ENCODE measurements at places on chromosomes 4 and X.

DNA sequence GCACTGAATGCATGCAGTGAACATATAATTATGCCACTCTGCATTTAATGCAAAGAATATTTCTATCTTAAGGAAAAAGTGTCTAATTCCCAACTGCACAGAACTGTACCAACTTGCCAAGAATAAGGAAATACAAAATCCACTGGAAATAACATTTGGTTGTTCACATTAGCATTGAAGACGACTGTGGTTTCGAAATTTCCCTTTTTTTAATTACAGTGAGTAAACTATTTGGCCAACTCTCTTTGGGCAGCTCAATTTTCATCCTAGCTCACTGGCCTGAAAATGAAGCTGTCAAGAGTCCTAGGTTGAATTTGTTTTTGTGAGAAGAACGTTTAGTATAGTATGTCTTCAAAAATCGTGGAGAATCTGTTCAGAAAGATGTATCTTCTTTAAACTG is 81.6 kb upstream of the MID1 start:
- no peak for DNase-seq

DNA sequence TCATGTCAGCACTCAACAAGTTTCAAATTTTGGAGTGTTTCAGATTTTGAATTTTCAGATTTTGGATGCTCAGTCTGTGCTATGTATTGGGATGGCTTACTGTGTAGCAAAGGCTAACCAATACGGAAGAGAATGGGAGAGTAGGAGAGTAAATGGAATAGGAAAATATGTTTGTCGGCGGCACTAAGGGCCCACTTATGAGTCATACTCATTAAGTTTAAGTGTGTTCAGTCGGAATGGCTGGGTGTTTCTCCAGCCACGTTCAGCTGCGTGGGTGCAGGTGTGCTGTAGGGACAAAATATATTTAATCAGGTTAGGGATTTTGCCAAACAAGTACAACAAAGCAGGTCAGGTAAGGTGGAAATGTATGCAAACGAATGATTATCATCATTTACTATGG is 13.6 kb downstream of the FTHL17 start:
- DNase-seq: no peak

- peak; percentile 3 for DNase-seq
Measured at GRCh38 chr4:86181585-86181984, 178.3 kb downstream of the MAPK10 start.

GRCh38 chr4:171876636-171877035 is 63.4 kb downstream of the GALNTL6 start:
- no peak for DNase-seq

GRCh38 chrX:55524487-55524886 is 34.8 kb upstream of the USP51 start:
- DNase-seq: no peak

GRCh38 chrX:130669233-130669632 is 233.8 kb downstream of the ENOX2 start:
- DNase-seq: peak; percentile 56

GRCh38 chrX:103513476-103514108 is 5.7 kb downstream of the RAB40A start:
- DNase-seq: no peak

- DNase-seq: no peak
Measured at GRCh38 chr4:174464949-174465348, 57.3 kb downstream of the HPGD start.

DNA sequence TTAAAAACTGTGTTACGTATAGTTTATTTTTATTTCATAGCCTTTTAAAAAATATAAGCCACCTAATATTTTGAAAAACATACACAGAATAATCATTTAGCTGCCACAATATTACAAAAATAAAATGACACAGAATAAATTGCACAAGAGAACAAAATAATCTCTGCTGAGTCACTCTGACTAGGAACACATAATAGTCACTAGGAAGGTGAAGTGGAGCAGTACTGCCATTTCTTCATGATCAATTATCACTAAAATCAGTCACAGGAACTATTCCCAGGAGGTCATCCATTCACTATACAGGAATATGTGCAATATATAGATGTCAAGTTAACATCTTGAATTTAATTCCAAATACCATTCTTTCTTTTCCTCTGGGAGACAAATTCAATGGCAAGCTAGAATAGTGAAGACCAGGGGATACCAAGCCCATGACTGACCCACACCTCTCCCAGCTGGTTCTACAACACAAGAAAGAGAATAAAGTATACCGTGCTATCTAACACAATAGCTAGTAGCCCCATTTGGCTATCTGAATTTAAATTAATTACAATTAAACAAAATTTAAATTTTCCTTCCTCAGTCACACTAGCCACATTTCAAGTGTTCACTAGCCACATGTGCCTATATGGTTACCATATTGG is 5.9 kb downstream of the SMIM43 start:
- no peak for DNase-seq

GRCh38 chr4:177879851-177880250 is 437.6 kb upstream of the AGA start:
- DNase-seq: peak; percentile 36

- no peak for DNase-seq
Measured at GRCh38 chr4:19327364-19327763, 924.3 kb upstream of the SLIT2 start.

DNA sequence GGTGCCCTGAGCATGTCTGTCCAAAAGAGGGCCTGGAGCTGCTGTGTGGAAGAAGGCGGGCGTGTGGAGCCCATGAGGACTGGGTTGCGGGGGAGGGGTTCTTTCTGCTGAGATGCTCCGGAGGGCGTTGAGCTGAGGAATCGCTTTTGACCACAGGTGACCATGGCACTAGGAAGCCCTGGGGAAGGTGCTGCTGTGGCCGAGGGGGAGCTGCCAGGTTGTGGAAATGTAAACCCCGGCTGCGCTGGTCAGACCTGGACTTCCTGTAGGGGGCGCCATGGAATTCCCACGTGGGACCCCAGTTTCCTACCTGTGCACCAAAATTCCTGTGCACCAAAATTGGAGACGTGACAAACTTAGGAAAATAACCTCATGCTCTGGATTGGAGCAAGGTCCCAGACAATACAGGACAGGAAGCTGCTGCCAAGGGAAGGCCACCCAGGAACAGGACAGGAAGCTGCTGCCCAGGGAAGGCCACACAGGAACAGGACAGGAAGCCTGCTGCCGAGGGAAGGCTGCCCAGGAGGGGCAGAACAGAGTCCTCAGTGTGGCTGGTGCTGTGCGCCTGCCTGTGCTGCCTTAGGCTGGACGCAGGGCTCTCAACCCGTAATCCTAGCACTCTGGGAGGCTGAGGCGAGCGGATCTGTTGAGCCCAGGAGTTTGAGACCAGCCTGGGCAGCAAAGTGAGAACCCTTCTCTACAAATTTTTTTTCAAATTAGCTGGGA is 28.4 kb upstream of the UVSSA start:
- no peak for DNase-seq

DNA sequence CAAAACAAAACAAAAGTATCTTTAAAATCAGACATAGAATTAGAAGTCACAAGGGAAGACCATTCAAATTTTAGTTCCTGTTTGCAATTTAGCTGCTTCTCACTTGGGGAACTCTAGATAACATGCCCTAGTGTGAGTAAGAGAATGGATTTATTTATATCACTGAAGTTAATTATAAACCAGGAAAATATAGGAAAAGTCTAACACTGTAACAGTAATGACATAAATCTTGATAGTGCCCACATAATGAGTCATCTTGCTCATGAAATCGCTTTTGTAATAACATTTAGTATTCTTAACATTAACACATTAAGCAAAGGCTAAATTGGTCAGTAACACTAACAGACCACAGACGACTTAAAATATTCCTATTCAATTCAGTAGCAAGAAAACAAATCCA is 710.7 kb downstream of the STPG2 start:
- DNase-seq: no peak

DNA sequence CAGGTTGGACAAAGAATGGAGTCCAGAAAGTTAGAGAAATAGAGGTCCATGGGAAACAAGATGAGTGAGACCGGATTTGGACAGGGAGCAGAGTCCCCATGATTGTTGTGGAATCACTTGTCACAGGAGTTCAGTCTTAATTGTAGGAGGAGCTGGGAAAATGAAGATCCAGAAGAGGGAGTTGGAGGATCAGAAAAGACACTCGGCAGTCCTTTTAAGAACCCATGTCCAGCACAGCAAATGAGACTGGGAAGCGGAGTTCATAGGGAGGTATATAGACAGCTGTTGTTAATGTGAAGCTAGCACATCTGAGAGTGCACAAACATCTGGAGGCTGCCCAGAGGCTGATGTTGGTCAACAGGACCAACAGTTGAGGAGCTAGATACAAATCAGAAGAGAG is 111.4 kb upstream of the RXFP1 start:
- peak; percentile 38 for DNase-seq

- DNase-seq: no peak
Measured at GRCh38 chr4:2335729-2336101, 73.8 kb upstream of the MXD4 start.

DNA sequence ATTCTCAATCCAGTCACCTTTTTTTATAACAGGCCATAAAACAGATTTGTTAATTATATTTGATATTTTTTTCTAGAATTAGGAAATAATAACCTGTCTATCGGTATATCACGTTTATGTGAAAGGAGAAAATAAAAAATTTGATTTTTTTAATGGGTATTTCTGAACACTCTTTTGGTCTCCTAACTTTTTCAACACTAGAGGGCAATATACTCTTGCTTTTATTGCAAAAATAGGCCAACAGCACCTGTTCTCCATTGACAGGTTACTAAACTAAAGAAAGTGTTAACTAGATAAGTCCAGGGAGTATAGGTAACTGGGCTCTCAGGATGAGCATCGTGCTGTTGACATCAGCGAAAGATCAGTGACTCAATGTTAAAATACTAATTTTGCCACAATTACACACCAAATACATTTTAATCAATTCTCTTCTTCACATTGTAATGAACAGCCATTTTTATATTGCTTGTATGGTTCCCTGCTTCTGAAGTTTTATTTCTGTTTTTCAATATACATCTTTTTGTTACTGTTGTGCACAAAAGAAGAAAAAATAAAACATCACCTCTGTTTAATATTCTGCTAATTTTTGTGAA is 22.8 kb downstream of the NDST4 start:
- DNase-seq: peak; percentile 23

DNA sequence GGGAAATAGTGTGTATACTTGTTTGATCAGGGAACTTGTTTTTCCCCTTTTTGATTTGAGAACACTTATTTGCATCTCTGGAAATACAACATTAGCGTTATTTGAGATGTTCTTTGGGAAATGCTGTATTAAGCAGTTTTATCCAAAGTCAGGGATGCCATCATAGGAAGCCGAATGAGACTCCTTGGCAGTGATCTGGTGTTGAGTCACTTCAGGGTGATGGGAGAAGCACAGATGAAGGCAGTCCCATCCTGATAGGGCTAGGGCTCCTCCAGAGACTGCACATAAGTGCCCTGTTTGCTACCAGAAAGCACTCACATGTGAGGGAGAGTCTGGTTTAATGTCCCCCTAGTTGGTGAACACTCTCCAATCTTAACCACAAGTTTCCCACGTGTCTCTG is 62.3 kb downstream of the IL1RAPL1 start:
- peak; percentile 0 for DNase-seq

GRCh38 chrX:48002319-48002718 is 1.5 kb downstream of the ZNF182 start:
- no peak for DNase-seq

DNA sequence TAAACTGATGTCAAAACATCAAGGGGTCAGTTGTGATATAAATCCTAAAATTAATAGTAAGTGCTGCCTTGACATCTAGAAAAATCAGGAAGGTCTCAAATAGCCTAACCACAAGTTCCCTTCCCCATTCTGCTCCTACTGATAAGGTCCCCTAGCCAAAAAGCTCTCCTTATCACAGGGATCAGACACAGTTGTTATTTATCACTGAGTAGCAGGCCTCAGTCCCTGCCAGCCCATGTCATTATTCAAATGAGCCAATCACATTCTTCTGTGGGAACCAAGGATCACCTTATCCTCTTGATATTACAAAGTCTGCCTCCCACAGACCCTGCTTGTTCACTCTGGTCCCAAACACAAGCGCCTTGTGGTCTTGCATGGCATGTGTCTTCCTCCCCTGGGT is 23.3 kb upstream of the TMEM255A start:
- no peak for DNase-seq

DNA sequence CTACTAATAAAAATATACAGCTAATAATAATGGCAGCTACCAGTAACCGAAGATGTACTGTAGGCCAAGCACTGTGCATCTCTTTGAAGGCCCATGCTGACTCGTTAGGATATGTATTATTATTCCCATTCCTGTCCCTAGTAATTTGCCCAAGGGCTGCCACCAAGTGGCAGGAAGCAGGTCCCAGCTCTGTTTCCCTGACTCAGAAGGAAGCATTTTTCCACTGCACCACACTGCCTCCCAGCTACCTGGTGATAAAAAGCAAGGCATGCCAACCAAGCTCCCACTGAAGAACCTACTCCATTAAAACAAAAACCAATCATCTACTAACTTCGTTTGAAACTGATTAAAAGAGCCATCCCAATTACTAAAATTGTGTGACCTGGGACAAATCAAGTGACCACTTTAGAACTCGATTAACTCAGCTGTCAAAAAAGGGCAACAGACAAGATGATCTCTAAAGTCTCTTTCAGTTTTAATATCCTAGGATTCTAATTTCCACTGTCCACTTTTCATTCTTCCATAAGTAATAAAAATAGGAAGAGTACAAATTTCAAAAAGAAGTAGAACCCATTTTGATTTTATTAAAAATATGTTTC is 24.3 kb upstream of the PGM2 start:
- peak; percentile 89 for DNase-seq

- DNase-seq: no peak
Measured at GRCh38 chrX:55335296-55335695, 70.6 kb upstream of the PAGE3 start.

DNA sequence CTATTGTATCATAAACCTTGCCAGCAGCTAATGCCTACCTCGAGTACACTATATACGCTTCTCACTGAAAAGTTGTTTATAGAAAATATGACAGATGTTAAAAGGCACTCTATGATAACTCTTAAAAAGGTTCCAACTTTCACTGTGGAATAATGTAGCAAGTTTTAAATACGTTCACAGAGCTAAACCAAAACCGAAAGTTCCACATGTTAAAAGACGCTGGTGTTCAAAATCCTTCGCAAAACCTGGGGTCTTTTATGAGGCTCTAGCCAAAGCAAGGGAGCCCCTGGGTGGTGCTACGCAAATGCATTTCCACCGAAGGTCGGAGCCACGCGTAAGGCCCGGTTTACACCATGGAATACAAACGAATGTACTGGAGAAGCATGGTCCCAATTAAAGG is 103.7 kb upstream of the TENM3 start:
- DNase-seq: no peak

Measured in HT1080 (cell line).